ENCODE measurements at places on chromosomes 5 and 9.

GRCh38 chr9:111197256-111197655, 132.8 kb downstream of the OR2K2 start:
- DNase-seq, result no peak

DNA sequence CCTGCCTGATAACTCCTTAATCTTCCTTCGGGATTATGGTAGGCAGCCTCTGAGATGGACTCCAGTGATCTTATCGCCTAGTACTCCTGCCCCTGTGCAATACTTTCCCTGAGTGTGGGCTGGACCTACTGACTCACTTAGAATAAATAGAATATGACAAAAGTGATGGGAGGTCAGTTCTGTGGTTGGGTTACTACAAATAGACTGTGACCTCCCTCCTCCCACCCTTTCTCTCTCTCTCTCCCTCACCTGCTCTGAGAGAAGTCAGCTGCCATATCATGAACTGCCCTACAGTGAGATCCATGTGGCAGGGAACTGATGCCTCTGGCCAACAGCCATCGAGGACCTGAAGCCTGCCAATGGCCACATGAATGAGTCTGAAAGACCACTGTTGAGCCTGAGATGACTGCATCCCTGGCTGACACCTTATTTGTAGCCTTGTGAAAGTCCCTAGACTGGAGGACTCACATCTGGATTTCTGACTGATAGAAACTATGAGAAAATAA, 31.7 kb downstream of the NRG2 start:
- no peak for DNase-seq

- DNase-seq, result no peak
These were observed 499.7 kb downstream of the SLCO4C1 start for GRCh38 chr5:101796427-101796826.

DNA sequence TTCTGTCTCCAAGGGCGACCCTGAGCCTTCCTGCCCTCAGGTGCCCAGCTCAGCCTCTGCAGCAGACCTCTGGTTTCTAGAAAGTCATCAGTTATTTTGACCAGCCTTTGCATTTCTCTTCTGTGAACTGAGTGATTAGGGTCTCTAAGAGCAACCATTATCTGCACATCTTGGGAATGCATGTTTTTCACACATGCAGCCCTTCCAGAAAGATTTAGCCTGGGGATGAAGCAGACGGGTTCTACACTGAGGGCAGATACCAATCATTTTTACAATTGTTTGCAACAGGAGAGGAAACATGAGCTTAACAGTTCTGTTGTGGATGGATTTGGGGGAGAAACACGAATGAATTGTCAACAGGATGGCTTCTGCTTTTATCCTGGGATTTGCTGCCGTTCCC, 90.1 kb upstream of the PITX1 start:
- no peak for DNase-seq

- DNase-seq, result no peak
These were observed 82.4 kb downstream of the FREM1 start for GRCh38 chr9:14827805-14828204.

GRCh38 chr5:59104400-59105127, 521.7 kb downstream of the RAB3C start:
- no peak for DNase-seq

GRCh38 chr9:70069704-70070103, 26.1 kb downstream of the MAMDC2 start:
- no peak for DNase-seq

DNA sequence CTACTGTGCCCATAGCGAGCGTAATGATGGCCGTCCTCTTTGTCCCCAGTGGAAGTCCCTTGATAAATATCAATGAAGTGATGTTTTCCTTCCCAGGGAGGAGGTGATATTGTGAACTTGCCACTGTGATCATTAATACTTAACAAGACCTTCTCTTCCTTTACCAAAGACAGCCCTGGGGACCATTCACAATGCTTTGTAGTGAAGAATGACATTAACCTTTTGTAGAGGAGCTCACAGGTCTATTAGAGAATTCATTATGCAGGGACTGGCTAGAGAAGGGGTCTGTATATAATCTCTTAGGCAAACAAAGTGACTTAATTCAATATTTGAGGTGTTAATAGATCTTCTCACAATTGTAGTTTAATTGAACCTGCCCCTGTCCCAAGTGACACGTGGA, 452.9 kb upstream of the DMAC1 start:
- DNase-seq, result no peak

GRCh38 chr9:106779796-106780195, 83.2 kb upstream of the ZNF462 start:
- DNase-seq, result no peak

Measured in chondrocyte (in vitro differentiated cells).